ENCODE measurements at places on chromosomes 11 and 22.

- no peak for DNase-seq
Measured at GRCh38 chr11:96116376-96116775, 192.5 kb upstream of the MTMR2 start.

DNA sequence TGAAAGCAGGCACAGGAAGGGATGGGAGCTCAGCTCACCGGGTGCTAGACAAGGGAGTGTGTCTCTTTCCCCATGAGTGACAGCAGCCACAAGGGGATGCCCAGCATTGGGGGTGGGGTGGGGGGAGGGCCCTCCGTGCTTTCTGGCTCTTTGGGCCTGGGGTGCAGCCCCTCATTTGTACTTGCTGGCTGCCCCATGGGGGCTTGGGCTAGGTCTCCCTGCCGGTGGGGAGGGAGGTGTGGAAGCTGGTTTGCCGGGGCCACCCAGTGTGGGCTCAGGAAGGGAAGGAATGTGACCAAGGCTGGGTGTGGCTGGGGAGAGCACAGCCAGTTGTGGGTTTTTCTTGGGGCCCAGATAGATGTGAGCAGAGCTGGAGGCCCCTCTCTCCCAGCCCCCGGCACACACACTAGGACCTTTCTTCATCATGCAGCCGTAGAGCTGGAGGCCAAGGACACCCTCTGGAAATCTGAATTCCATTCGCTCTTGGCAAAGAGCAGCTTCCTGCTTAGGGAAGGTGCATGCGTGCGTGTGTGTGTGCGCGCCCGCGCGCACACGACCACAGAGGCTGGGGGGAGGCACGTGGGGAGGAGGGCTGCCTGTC is 25.8 kb downstream of the KCNQ1OT1 start:
- DNase-seq, result no peak

- DNase-seq, result no peak
Measured at GRCh38 chr11:8754241-8754640, 71.6 kb downstream of the RPL27A start.

DNA sequence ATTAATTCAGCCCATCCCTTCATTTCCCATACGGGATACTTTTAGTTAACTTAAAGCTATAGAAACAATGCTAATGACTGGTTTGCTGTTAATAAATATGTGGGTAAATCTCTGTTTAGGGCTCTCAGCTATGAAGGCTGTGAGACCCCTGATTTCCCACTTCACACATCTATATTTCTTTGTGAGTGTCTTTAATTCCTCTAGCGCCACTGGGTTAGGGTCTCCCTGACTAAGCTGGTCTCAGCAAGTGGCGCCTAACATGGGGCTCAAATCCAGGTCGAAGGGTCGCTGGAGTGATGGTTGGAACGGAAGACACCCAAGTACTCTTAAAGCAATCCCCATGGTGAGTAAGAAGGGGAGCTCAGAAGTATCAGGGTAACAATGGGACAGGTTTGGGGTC is 14.4 kb upstream of the OOSP1 start:
- no peak for DNase-seq

DNA sequence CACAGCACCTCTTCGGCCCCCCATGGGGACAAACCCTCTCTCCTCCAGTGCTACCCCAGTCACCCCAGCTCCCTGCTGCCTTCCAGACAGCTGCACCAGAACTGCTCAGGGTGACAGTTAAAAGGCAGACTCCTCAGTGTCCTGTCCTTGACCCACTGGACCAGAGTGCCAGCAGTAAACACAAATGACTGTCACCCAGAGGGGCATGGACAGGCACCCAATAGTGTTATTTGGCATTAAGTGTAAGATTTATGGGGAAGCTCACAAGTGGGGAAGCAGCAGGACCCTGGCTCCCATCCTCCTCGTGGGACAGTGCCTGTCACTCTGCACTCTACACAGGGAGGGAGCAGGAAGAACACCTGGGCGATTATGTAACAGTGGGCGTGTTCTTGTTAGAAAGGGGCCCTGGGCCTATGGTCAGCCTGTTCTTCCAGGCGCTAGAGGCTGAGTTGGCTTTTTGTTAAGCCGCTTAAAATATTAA is 5.0 kb downstream of the RPS19BP1 start:
- no peak for DNase-seq

GRCh38 chr11:14270690-14271542 is 88.1 kb downstream of the RRAS2 start:
- DNase-seq, result no peak

GRCh38 chr11:127576210-127576609 is 575.6 kb upstream of the KIRREL3 start:
- no peak for DNase-seq

DNA sequence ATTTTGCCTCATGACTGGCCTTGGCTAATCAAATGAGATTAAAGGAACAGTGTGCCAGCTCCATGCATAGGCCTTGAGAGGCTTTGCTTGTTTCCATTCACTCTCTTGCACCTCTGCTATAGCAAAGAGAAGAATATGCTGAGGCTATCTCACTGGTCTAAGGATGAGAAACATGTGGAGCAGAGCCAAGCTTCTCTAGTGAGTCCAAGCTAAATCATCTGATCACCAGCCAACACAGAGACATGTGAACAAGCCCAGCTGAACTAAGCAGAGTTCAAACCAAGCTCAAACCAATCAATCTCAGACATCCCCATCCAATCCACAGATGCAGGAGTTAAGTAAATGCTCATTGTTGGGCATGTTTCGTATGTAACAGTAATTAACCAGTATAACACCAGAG is 69.4 kb upstream of the API5 start:
- no peak for DNase-seq

- peak; percentile 79 for DNase-seq
Measured at GRCh38 chr11:110147962-110148709, 54.9 kb downstream of the ZC3H12C start.

DNA sequence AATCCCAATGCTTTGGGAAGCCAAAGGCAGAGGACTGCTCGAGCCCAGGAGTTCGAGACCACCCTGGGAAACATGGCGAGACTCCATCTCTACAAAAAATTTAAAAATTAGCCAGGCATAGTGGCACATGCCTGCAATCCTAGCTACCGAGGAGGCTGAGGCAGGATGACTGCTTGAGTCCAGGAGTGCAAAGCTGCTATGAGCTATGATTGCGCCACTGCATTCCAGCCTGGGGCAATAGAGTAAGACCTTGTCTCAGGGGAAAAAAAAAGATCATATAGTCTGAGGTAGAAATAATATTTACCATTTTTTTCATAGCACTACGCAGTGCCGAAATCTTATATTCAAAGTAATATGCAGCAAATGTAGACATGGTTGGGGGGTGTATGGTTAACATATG is 47.8 kb downstream of the MRTFA start:
- DNase-seq, result no peak

- peak; percentile 30 for DNase-seq
Measured at GRCh38 chr11:96817482-96818399, 427.9 kb downstream of the JRKL start.

All from LHCN-M2 (cell line).